ENCODE measurements at places on chromosomes 6 and 20.

GRCh38 chr6:154937306-154938220, 57.6 kb upstream of the TIAM2 start:
- no peak for DNase-seq

GRCh38 chr20:48740292-48740649, 87.5 kb downstream of the PREX1 start:
- no peak for DNase-seq

- DNase-seq = peak; percentile 52
These were observed 113.1 kb downstream of the ADAT2 start for GRCh38 chr6:143337201-143337949.

- no peak for DNase-seq
These were observed 18.3 kb downstream of the RAET1L start for GRCh38 chr6:150006961-150007464.

GRCh38 chr20:22560817-22561216, 23.6 kb downstream of the FOXA2 start:
- no peak for DNase-seq
